MV-4-11 (cell line): ENCODE measurements at places on chromosomes 11 and 22.

DNA sequence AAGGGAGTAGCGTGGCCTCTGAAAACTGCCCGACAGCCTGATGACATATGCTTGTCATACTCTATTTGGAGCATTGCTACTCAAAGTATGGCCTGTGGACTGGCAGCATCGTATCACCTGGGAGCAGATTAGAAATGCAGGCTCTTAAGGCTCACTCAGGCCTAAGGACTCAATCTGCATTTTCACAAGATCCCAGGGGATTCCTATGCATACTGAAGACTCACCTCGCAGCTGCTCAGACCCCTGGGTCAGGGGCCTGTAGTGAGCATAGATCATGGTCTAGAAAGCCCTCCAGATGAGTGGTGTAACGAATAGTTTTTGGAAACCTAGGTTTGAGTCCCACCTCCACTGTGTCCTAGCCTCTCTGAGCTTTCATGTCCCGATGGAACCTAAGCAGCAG is 126.3 kb downstream of the FEZ1 start:
- no peak for DNase-seq

DNA sequence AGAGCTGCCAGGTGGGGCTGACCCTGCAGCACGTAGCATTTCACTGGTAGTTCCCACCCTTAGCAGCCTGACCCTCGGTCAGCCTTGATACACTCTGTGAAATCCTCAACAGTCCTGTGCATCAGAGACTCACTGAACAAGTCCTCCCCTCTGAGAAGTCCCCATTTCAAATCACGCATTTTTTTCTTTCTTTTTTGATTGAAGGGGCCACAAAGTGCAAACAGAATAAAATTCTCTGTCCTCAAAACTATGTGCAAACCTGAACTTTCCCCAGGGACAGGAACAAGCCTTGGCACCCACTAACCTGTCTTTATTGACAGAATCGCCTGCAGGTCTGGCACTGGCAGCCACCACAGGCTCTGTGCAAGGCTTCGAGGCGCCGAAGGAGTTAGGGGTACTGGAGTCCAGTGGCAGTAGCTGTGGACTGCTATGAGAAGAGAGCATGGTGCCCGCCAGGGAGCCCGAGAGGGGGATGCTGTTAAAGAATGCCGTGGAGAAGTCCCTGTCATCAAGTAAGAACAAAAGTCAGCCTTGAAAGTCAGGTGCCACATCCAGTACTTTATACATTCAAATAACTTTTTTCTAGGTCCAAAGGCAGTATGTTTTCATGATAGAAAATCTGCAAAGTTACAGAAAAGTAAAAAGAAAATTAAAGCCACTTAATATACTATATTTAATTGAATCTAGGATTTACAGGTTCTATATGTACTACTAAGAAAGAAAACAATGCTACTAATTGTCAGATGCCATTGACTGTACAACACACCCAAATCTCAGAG is 53.8 kb downstream of the HIRA start:
- DNase-seq, result no peak

DNA sequence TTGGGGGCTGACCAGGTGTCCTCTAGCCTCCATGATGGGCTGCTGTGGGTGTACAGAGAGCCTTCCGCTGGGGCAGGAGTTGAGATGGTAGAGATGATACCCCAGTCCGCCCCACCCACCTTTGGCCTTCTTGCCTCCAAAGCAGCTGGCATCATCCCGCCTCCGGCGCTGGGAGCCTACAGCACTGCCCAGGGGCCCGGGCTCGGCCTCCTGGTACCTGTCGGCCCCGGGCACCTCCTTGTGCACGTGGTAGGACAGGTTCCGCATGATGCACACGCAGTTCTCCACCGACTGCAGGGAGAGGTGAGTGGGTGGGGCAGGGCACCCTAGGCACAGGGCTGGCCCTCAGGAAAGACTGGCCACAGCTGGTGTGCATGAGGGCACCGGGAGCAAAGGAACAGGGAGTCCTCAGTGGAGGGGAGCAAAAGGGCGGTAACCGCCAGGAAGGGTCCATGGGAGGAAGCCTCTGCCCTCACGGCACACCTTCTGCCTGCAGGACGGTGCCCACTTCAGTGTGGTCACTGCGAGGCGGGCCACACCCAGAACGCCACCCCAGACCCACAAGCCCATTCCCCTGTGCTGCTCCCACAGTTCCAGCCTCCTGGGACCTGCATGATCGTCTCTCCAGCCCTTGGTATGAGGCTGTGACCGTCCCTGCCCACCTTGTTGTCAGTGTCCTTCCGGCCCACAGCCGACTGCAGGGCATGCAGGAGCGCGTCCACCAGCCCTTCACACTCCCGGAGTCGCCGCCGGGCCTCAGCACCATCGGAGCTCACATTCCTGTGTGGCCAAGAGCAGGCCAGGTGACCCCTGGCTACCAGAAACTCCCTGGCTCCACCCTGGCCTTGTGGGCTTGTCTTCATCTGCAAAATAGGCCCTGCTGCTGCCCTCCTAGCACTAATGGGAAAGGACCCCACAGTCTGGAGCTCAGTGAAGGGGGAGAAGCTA is 36.0 kb upstream of the TXNRD2 start:
- no peak for DNase-seq

GRCh38 chr22:47625013-47625385 is 862.5 kb downstream of the TBC1D22A start:
- DNase-seq, result no peak

DNA sequence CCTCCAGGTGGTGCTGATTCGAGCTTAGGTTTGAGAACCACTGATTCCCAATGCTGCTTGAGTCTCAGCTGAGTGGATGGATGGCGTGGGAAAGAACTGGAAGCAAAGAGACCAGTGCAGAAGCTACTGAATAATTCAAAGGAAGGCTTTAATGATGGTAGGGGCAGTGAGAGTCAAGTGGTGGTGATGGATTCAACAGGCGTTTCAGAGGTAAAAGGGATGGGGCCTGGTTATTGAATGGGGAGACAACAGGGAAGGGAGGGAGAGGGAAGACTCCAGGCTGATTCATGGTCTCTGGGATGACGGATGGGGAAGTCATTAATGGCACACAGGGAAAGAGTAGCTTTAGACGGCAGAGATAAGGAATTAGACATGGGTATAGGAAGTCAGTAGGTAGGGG is 104.3 kb upstream of the TBCEL start:
- no peak for DNase-seq

DNA sequence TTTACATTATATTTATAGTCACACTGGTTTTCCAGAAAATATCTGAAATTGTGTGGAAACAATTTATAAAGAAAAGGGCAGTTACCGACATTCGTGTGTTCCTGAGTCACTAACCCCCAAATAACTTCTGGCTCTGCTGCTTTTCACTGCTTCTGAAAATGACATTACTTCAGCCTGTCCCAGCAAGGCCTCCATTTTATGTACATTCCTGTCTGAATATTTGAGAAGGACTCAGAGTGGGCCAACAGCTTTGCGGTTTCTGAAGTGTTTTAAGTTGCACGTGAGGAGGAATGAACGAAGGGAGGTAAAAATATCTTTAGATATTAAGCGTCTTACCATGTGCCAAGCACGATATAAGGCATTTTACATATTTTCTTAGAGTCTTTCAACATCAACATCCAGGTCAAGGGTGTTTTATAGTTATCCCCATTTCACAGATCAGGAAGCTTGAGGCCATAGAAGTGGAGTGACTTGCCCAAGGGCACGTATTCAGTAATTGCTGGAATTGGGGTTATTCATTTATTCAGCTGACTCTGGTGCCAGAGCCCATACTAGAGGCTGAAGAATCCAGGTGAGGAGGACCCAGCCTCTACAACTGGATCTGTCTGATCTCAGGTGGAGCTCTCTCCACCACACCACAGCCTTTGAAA is 30.8 kb upstream of the WNT11 start:
- no peak for DNase-seq

- no peak for DNase-seq
Measured at GRCh38 chr22:24117942-24118341, 63.3 kb upstream of the SUSD2 start.

GRCh38 chr11:7872890-7873289 is 58.2 kb downstream of the OR10A6 start:
- DNase-seq, result no peak

DNA sequence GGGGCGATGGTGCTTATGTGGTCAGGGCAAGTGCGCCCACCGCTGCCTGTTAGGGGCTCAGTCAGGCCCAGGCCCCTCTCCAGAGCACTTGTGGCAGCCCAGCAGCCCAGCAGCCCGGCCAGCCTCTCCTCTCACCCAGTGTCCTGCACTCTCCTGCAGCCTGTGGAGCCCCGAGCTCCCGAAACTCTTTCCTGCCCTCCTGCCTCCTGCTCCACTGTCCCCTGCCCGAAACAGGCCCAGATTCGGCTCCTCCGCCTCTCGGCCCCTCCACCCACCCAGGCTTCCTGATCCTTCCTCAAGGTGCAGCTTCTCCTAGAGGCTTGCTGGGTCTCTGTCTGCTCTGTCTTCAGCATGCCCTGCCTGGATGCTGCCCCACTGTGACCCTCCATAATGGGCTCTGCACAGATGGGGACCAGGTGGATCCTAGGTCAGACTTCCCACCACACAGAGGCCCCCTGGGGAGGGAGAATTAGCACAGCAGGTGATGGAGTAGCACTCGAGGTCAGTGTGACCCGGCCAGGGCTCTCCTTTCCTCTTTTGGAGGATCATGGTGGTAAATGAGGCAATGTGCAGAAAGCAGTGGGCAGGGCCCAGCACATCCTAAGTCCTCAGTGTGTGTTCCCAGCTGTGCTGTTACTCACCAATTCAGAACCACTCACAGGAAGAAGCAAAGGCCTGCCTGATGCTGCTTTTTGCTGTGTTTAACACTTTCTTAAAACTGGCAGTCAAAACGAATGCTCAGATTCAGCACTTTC is 18.6 kb upstream of the NAP1L4 start:
- peak; percentile 84 for DNase-seq

- DNase-seq, result peak; percentile 41
Measured at GRCh38 chr22:41831828-41832552, 915 bp upstream of the SREBF2 start.

DNA sequence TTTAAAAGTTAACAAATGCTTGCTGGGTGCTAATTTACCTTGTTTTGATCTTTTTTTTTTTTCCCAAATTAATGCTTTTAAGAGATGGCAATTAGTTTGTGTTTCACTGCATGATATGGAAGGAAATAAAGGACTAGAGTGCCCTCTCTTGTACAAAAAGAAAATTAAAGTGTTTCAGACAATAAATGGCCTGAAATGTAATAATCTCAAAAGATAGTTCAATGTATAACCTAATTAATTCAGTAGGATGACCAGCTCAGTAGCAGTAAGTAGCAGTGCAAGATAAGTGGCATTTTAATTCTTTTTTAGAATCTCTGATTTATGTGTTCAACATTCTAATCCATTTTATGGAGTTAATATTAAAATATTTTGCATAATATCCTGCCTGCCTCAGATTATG is 39.9 kb upstream of the MYO18B start:
- peak; percentile 44 for DNase-seq

GRCh38 chr11:12691473-12691872 is 17.3 kb downstream of the TEAD1 start:
- no peak for DNase-seq

DNA sequence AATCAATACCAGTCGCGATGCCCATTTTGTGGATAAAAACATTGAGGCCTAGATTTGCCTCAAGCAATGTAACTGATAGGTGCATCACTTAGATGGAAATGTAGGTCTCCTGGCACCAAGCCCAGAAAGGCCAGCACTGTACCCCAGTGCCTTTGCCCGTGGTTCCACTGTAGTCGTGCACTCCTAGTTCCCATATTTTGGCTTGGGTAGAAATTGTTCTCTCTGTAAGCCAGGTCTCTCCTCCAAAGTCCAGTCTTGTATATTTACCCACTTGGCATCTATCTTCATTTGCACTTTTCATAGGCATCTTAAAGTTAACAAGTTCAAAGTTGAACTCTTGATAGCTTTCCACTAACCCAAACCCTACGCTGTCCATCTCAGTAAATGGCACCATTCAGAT is 41.6 kb upstream of the DMC1 start:
- DNase-seq, result no peak

DNA sequence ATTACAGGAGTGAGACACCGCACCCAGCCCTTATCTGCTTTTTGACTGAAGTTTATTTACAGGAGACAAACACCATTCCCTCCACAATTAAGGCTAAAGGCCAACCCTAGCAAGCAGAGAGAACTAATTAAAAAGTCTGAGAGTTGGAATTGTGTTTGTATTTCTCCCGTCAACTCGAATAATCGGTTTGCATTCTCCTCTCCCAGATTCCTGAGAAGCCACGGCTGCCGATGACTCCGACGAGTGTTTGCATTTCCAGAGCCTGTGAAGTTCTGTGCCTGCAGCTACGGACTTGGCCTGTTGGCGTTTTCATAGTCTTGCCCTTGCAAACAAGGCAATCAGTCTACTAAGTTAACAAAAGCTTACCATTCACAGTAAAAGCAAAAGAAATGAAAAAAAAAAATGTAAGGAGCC is 73.2 kb upstream of the NUP50 start:
- no peak for DNase-seq

- DNase-seq, result no peak
Measured at GRCh38 chr22:29002603-29003002, 59.0 kb downstream of the C22orf31 start.

DNA sequence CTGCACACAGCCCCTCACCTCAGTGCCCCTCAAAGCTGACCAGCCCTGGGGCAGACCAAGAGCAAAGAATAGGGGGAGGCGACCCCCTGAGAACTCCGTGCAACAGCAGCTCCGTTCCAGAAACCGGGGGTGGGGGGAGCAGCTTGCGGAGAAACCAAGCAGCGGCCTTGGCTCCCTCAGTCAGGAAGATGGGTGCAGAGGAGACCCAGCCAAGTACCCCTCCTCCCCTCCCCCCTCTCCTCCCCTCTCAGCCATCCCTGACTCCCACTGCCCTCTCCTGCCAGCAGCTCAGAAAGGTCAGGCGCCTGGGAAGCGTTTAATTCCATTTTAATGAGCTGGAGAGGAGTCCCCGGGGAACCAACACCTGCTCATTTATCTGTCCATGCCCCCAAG is 78.9 kb downstream of the PDE2A start:
- no peak for DNase-seq

GRCh38 chr11:27290261-27291050 is 72.6 kb downstream of the CCDC34 start:
- DNase-seq, result no peak

- no peak for DNase-seq
Measured at GRCh38 chr11:64876835-64877341, 1.5 kb downstream of the EHD1 start.

GRCh38 chr11:126655807-126656128 is 300.3 kb downstream of the ST3GAL4 start:
- DNase-seq, result no peak

- DNase-seq, result peak; percentile 69
Measured at GRCh38 chr11:71977743-71978418, 20.8 kb upstream of the IL18BP start.

- DNase-seq, result no peak
Measured at GRCh38 chr11:5258543-5259262, 4.1 kb upstream of the HBG2 start.

- DNase-seq, result no peak
Measured at GRCh38 chr22:25582946-25583345, 18.5 kb downstream of the GRK3 start.
